GM13977 (cell line): ENCODE measurements at places on chromosomes 4 and X.
A peak's percentile ranks its signal among the peaks of the same experiment; 100 is the strongest.

GRCh38 chr4:107120661-107121060 is 84.5 kb upstream of the DKK2 start:
- DNase-seq = no peak

DNA sequence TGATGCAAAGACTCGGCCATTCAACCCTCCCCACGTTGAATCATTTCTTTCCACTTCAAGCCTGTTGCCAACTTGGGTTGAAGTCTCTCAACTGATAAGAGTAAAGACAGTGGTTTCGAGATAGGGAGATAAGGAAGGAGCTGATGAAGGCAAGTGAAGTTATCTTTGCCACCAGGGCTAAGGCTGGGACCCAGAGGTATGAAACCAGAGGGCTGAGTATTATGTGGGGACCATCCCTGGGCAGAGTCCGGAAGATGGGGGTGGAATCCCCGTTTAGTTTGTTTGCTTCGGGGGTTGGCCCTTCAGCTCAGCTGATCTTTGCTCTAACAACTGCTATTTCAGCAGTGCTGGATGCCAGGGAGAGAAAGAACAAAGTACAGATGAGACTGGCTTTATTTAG is 2.3 kb upstream of the XPNPEP2 start:
- no peak for DNase-seq

GRCh38 chr4:122156819-122157218 is 4.7 kb downstream of the BLTP1 start:
- DNase-seq = peak; percentile 20

GRCh38 chrX:22950269-22951266 is 49.2 kb upstream of the DDX53 start:
- no peak for DNase-seq

- DNase-seq = peak; percentile 16
Measured at GRCh38 chr4:172986114-172986513, 182.5 kb upstream of the GALNT7 start.

DNA sequence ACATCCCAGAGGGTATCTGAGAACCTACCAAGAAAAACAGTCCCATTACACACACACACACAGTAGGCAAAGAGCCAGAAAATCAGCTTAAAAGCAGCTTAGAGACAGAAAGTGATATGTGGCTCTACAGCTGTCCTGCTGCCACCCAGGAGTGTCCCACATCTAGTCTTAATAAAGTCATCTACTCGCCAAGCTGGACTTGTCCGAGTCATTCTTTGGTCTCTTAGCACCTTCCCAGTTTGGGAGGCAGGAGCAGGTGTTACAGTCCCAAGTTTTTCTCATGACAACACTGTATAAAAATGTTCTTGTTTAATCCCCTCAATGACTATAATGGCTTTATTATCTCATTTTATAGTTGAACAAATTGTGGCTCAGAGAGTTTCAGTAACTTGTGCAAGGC is 252.5 kb upstream of the CASK start:
- DNase-seq = no peak

GRCh38 chr4:167893531-167893930 is 198.8 kb upstream of the ANXA10 start:
- DNase-seq = no peak

GRCh38 chr4:8362483-8362882 is 78.0 kb downstream of the ACOX3 start:
- DNase-seq = no peak

GRCh38 chrX:87710580-87710979 is 193.0 kb downstream of the KLHL4 start:
- no peak for DNase-seq

DNA sequence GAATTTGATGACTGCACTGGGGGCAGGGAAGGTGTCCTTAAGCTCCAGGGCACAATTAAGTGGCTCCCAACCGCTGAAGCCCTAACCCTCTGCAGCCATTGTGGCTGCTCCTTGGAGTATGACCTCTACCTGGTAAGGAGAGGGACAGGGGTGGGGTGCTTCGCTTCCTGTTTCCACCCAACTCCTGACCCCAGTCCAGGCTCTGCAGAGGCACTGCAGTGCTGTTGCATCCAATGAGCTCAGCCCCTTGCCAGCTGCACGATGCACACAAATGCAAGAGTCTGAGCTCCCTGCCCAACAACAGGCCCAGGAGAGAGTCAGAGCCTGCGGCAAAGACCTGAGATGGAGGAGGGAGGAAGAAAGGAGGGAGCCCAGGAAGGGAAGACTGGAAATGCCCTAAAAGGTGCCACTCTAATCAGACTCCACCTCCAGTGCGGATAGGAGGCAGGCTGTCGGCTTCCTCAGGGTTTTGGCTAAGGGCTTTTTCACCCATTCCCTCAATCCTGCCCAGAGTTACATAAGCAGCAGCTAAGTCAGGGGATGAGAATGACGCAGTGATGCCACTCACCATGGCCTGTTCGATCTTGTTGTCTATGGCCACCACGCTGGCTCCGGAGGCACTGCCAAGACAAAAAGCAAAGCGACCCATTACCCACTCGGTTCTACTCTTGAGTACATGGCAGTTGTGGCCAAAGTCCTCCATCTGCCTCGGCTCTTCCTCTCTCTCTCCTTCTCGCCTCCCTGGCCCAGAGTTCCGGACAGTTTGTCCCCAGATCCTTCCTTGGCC is 60.1 kb downstream of the TSC22D3 start:
- no peak for DNase-seq

- DNase-seq = no peak
Measured at GRCh38 chr4:67776746-67777145, 22.6 kb upstream of the GNRHR start.

GRCh38 chr4:83618431-83618830 is 82.5 kb downstream of the GPAT3 start:
- no peak for DNase-seq

DNA sequence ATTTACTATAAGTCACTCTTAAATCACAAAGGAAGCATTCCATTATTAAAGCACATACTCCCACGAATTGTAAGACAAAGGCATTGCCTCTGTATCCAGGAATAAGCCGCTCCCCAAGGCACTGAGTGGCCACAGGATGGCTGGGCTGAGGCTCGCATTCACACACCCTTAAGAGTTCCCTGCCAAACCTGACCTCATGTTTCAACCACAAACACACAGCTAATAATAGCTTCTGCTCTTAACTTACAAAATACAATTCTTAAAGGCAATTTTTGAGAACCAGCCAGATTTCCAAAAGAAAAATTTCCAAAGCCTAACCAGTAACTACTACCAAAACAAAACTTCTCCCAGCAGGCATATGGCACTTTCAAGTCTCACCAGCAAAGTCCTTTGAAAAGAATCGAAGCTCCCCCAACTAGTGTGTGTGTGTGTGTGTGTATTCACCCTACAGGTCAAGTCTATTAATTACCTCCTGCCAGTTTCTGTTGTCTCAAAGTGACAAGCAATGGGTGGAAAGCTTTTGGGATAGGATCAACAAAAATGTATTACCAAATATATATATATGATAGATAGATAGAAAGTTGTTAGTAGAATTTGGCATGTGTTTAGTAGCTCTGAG is 36.0 kb downstream of the ARHGAP6 start:
- no peak for DNase-seq

GRCh38 chrX:8005678-8006347 is 78.6 kb upstream of the PNPLA4 start:
- DNase-seq = no peak

DNA sequence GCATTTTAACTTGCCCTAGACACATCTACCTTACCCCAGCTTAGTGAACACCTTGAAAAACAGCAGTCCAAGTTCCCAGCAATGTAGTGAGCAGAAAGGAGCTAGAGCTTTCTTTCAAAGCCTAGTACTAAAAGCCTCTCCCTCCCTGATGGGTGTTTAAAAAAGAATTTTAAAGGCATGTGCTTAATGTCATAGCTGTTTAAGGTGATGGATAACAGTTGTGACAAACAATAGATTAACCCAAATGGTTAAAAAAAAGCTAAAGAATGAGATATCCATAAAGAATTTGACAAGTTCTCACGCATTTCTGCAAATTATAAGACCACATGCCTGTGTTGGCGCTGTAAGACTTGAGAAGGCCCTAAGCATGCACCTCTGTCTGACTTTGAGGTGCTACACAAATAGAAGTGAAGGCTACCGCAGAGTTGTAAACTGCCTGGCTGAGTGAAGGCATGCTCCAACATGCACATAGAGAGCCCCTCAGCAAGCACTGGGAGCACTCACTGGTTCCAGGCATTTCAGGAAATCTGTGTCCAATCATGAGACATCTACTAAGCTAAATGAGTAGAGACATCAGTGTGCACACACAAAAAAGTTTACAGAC is 94.0 kb downstream of the PHF8 start:
- DNase-seq = no peak

DNA sequence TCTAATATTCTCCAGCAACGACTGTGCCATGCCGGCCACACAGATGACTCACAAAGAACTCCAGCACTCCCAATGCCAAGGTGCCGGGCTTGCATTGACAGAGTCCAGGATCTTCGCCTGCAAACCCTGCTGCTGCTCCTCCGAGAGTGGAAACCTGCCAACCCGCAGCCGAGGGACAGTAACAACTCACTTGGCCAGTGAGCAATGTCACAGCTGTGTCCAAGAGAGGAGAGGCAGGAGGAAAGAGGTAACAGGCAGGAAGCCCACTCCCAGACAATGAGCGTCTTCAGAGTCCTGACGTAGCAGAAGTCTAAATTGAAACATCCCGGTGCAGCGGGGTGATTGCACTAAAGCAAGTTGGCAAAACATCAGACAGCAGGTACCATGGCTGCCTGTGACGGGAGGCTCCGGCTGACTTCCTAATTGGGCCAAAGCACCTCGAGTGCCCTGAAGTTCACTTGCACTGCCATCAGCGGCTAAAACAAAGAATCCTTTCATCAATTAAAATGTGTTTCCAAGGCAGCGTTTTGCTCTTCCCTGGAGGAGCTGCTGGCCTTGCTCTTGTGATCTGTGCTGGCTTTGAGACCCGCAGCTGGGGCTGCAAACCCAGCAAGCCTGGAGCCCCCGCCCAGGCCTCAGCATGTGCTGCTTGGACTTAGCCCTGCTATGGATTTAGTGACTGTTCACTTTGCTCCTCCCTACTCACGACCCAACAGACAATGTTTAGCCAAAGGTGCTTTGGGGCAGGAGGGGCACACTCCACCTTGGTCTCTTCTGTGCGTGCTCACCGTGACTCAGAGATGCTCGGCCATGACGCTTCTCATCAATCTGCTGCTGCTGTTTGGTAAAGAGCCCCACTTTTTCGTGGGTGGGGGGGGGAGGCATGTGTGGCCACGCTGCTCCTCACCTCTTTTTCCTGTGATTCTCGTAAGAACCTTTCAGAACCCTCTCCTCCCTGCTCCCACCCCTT is 36.5 kb downstream of the DCTD start:
- DNase-seq = no peak

DNA sequence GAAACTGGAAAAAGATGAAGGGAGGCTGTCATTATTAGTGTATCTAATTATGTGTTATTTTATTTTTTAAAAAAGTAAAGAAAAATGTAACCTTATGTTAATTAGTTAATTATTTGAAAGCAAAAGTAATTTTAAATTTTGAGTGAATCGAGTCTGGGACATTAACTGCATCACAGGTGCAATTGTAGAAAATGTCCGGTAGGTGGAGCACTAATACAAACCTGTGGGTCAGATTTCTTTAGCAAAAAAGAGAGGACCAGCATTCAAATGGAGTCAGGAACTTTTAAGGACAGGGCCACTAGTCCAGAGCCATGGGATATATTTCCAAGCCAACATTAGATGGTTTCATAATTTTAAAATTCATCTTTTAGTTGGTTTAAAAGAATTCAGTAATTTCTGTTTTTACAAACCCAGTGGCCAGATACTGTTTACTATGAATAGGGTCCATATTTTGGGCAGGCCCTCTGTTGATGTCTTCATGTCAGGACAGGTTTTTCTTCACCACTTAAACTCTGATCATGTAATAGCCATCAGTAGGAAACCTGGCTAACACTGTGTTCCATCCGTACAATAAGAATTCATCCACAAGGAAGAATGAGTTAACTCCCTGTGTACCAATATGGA is 27.2 kb downstream of the BST1 start:
- peak; percentile 63 for DNase-seq

DNA sequence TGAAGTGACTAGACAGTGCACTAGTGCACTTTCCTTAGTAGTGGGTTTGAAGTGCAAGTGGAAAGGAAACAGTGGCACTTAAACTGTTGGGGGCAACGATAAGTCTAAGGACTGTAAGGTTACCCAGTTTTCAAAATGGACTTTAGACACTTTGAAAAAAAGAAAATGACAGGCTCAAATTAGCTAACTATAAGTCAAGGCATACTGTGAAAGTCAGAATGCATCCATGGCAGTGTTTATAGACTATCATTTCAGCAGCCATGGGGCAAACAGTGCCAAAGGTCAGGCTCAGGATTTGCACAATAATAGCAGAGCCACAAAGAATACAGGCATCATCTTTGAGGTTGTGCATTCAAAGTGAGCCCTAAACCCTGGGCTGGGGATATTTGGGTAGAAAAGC is 104.4 kb downstream of the CXCL13 start:
- DNase-seq = no peak

- DNase-seq = no peak
Measured at GRCh38 chrX:68177542-68177941, 255.8 kb downstream of the OPHN1 start.

DNA sequence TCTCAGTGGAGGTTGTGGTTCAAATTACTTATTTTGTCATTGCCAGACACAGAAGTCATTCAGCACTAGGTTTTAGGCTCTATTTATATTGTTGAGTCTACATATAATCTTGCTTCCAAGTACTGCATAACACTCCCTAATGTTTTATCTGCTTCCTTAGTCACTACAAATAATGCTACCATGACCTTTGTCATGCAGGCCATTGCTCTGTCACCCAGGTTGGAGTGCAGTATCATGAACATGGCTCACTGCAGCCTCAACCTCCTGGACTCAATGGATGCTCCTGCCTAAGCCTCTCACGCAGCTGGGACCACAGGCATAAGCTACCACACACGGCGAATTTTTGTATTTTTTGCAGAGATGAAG is 23.5 kb upstream of the PDZD4 start:
- DNase-seq = no peak

DNA sequence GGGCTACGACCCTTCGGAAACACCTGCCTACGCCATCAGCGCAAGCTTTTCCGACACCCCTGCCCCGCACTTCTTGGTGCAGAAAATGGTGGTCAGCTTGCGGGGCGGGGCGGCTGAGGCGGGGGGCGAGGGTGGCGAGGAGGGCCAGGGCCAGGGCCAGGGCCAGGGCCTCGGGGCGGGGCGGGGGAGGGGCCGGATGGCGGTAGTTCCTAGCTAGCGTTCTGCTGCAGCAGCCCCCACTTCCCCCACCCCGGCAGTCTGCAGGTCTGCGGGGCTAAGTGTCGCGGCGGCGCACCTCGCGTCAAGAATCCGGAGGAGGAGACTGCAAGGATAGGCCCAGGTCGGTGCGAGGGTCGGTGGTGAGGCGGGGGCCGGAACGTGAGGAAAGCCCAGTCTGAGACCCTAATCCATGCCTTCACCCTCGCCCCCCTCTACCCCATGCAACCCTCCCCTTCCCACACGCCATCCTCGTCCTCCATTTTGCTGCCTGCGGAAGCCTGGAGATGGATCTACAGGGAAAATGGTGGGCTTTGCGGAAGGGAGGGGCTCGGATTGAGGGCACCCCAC is 600 bp downstream of the BEX4 start:
- DNase-seq = no peak

GRCh38 chrX:112545051-112545450 is 134.7 kb downstream of the LHFPL1 start:
- DNase-seq = no peak
